ENCODE measurements at places on chromosomes 7 and 10.
A peak's percentile ranks its signal among the peaks of the same experiment; 100 is the strongest.

GRCh38 chr7:48041653-48041970 lies 6.3 kb downstream of the C7orf57 start:
- peak; percentile 49 for DNase-seq

GRCh38 chr7:102988631-102989560 lies 76.1 kb downstream of the LRRC17 start:
- DNase-seq, result no peak

- DNase-seq, result no peak
Measured at GRCh38 chr10:129866894-129867293, 97.2 kb downstream of the EBF3 start.

- DNase-seq, result no peak
Measured at GRCh38 chr7:12731214-12731656, 43.8 kb downstream of the ARL4A start.

GRCh38 chr10:119750391-119751230 lies 24.8 kb downstream of the INPP5F start:
- DNase-seq, result peak; percentile 55

GRCh38 chr10:133236401-133237240 lies 1.0 kb upstream of the VENTX start:
- no peak for DNase-seq

DNA sequence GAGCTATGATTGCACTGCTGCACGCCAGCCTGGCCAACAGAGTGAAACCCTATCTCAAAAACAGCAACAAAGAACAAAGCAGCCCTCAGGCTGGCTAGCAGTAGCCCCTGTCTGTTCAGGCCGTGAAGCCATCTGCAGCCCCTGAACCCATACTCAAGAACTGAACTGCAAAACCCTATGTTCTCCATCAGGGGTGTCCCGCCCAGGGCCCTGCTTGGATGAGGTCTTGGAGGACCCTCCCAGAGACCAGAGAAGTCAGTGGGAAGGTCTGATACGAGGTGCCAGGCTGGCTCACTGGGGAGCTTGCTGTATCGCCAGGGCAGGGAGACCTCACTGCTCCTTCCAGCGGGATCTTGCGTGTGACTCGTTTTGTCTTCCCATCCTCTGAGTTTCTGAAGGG lies 39.3 kb downstream of the RBM17 start:
- DNase-seq, result no peak

DNA sequence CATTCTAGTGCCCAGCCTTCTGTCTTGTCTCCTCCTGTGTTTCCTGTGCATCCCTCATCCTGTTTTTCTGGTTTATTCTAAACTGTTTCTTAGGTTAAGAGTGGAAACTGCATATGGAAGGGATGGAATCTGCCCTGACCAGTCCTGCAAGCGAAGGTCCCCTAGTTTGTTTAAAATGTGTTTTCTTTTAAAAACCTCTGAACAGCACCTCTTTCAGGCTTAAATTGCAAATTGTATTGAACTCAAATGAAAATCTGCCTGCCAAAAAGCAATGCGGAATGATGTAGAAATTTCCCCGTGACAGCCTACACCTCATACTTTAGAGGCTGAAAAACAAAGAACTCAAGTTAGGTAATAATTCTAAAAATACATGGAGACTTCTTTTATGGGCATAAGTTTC lies 222.8 kb upstream of the IMMP2L start:
- no peak for DNase-seq

- DNase-seq, result no peak
Measured at GRCh38 chr10:662686-663465, 26.6 kb downstream of the DIP2C start.
